ENCODE measurements at places on chromosomes 5 and 9. TPM values are rescaled to one million over a fixed set of nuclear protein-coding genes. Genes with fewer than 3 reads are reported as not detected.

Gene SPINK6
- total RNA-seq, result 0.52 TPM

DNA sequence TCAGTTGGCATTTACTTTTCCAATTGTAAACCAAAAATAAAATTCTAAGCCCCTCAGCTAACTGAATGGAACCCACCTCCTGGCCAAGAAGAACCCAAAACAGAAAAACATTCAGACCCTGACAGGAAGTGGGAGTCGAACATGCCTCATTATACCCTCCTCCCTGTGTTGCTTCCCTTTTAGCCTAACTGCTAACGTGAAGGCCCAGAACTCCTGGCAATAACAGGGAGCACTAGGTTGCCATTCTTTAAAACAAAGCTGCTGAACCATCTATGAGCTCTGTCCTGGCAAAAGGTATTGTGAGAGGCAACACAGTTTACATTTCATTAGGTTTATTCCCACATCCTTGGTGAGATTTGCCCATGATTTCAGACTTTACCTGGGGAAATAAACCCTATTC is 481.4 kb downstream of the CHSY3 start:
- DNase-seq, result no peak

Gene GAS1
- total RNA-seq, result 5.0 TPM

Gene SV2C
- not detected for total RNA-seq

Gene PTGS1
- total RNA-seq, result 1.9 TPM

- no peak for DNase-seq
These were observed 56.6 kb downstream of the PKD2L2 start for GRCh38 chr5:137945825-137946224.

Gene FCN2
- total RNA-seq, result not detected

DNA sequence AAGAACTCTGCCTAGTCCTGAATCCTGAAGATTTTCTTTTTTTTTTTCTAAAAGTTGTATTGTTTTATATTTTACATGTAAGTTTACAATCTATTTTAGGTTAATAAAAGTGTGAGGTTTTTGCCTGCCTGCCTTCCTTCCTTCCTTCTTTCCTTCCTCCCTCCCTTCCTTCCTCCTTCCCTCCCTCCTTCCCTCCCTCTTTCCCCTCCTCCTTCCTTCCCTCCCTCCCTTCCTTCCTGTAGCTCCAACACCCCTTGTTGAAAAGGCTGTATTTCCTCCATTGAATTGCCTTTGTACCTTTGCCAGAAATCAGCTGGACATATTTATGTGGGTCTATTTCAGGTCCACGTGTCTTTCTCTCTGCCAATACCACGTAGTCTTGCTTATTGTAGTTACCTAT is 46.6 kb downstream of the CACNA1B start:
- no peak for DNase-seq

DNA sequence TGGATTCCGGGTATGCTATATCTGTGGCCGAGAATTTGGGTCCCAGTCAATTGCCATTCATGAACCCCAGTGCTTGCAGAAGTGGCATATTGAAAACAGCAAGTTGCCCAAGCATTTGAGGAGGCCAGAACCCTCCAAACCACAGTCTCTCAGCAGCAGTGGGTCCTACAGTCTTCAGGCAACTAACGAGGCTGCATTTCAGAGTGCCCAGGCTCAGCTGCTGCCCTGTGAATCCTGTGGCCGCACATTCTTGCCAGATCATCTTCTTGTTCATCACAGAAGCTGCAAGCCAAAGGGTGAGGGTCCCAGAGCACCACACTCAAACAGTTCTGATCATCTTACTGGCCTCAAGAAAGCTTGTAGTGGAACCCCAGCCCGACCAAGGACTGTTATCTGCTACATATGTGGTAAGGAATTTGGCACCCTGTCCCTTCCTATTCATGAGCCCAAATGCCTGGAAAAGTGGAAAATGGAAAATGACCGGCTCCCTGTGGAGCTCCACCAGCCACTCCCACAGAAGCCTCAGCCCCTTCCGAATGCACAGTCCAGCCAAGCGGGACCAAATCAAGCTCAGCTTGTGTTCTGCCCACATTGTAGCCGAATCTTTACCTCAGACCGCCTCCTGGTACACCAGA is 23.0 kb downstream of the ZNF474 start:
- DNase-seq, result no peak

Gene OR1B1
- total RNA-seq, result not detected

DNA sequence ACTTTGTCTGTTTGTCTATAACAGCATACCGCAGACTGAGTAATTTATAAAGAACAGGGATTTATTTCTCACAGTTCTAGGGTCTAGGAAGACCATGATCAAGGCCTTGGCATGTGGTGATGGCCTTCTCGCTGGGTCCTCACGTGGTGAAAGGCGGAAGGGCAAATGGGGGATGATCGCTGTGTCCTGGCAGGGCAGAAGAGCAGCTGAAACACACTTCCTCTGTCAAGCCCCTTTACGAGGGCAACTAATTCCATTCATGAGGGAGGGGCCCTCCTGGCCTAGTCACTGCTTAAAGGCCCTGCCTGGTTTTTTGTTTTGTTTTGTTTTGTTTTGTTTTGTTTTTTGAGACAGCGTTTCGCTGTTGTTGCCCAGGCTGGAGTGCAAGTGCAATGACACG is 41.9 kb upstream of the UBTD2 start:
- no peak for DNase-seq

DNA sequence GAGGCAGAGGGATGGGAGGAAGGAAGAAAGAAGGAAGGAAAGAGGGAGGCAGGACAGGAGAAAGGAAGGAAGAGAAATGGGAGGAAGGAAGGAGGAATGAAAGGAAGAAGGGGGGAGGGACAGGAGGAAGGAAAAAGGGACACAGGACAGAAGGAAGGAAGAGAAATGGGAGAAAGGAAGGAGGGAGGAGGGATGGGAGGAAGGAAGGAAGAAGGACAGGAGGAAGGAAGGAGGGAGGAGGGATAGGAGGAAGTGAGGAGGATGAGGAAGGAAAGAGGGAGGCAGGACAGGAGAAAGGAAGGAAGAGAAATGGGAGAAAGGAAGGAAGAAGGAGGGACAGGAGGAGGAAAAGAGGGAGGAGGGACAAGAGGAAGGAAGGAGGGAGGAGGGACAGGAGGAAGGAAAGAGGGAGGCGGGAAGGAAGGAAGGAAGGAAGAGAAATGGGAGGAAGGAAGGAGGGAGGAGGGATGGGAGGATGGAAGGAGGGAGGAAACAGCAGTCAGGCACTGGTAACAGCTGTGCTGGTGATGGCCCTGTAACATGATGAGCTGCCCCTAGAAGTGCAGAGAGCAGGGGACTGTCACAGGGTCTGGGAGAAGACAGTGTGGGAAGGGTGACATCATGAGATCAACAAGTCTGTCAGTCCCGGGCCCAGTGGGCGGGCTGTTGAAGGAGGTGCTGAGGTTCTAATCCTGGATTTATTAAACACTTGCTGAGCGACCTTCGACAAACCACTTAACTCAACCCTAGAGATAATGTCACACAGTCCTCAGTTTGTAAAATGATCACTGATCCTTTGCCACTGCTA is 10.7 kb upstream of the IRX1 start:
- no peak for DNase-seq

- DNase-seq, result no peak
These were observed 9.0 kb downstream of the RFX3 start for GRCh38 chr9:3516667-3517330.

DNA sequence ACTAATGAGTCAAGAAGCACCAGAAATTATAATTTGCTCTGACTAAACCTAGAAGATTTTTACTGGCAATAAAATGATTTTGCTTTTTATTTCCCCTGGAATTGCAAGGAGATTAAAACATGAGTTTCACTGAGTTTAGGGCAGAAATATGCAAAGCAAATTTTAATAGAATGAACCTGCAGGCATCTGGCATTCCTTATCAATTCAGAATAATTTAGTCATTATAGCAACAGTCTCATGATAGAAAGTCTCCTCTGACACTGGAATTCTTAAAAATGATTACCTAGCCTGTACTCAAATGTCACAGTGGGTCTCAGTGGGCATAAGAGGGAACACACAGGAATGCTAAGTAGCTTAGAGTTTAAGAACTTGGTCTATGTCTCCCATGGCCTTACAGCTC is 195.9 kb downstream of the TTC39B start:
- DNase-seq, result no peak

Gene SLC6A3
- not detected for total RNA-seq

Gene MRPS30
- total RNA-seq, result 129 TPM

Gene SLC31A2
- 5.2 TPM for total RNA-seq

DNA sequence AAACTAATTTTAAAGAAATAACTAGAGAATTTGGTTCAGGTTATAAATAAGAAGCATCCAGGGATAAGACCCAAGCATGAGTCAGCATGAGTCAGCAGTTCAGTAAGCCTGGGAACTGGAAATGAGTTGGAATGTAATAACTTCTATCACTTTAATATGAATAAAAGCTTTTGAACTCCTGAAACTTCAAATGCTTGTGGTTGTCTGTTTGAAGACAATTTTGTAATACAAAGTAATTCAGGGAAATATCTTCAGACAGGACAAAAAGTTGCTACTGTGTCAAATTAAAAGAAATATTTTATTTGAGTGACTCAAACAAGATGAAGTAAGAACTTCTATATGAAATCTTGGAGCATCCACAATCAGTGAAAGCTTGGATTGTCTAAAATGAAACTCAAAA is 331.2 kb upstream of the DAB2 start:
- peak; percentile 89 for DNase-seq

Gene PDLIM4
- not detected for total RNA-seq

DNA sequence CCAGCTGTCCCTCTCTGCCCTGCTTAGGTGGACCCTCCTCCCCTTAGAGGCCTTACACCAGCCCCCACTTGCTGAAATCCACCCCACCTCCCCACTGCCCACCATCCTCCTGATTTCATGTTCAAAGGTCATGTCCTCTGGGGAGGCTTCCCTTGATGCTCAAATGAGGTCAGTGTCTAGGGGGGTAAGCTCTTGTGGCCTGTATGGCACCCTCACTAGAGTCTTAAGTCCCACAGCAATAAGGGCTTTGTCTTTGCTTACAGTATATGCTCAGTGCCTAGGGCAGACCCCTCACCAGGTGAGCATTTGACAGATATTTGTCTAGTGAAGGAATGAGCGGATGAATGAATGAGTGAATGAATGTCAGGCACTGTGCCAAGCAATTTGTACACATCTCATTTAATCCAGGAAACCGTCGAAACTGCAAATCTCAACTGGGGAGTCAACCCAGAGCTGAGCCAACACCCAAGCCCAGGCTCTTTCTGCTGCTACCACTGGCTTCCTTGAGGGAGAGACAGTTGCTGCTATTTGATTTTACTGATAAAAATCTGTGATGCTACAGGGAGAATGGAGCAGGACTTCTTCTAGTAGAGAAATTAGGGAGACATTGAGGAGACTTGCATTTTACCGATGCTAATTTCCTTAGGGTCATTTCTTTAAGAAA is 101.9 kb downstream of the IQGAP2 start:
- no peak for DNase-seq

Gene PRR7
- 29.8 TPM for total RNA-seq

DNA sequence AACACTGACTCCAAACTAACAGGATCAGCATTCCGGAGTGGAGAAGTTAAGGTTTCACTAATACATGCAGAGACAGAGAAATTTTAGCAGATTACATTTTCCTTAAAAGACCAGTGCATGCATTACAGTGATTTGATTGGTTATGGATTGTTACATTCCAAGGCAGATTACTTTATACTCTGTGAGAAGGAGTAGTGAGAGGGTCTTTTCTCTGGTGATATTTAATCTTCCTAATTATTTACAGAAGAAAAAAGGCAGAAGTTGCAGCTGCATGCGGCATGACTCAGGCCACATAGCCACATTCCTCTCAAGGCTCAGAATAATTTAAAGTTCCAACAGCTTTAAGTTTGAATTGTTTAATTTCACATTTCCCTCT is 53.0 kb upstream of the PDZD2 start:
- DNase-seq, result no peak

Gene VLDLR
- 21.5 TPM for total RNA-seq

- peak; percentile 30 for DNase-seq
These were observed 23.6 kb upstream of the TNFSF8 start for GRCh38 chr9:114953959-114954358.

DNA sequence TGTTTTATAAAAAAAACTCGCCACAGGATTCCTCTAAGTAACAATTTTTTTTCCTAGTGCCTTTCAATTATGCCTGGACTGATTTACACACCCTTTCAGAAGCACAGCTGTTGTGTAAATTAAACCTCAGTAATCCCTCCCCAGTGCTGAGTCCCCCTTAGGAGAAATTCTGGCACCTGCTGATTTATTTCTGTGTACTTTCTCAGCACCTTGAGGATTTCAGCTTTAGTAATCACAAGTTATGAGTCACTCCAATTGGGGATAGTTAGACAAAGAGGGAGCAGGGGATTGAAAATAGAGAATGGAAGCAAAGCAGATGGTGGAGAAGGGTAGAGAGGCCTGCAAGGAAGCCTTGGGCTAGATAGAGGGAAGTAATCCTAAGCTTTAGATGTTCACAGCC is 171.7 kb downstream of the TTLL11 start:
- DNase-seq, result no peak

DNA sequence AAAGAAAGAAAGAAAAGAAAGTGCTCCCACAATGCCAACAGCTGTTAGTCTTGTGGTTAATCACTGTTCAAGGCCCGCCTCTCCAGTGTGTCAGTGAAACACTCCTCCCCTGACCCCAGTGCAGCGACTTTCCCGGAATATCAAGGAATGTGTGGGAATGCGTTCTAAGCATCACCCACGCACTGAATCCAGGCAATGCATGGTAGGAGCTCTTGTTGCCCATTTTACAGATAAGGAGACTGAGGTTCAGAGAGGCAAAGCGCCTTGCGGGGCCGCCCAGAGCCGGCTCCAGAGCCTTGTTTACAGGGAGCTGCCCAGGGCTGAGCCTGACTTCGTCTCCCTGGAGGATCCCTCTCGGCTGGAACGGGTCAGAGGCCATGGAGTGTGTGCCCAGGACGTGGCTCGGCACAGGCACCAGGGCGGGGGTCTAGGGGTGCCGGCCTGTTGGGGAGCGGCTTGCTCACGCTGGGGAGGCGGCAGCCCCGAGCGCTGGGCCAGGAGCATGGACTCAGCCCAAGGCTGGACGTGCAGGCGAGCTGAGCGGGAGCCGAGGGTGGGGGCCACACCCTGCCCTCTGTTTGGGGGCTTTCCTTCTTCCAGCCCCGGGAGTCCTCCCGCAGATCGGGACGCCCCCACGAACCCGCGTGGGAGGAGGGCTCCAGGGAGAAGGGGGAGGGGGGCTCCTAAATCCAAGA is 823 bp downstream of the ST6GALNAC6 start:
- no peak for DNase-seq

GRCh38 chr5:171667341-171668096 is 118.1 kb upstream of the SMIM23 start:
- DNase-seq, result no peak

Gene MARCOL
- total RNA-seq, result 3.8 TPM

DNA sequence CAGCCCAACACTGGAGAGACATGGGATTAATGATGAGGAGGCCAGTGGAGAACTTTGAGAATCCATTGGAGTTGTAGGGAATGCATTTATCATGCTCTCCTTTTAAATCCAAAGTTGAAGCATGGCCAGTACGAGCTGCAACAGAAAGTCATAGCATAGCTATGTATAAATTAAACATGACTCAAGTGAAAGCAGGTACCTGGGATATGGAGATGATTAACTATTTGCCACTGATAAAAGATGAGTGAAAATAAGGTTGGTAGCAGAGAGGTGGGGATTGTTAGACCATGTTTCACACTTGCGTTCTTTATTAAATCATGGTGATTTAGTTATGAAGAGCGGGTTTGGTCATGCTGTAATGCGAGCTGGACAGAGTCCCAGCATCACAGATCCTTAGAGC is 189.6 kb downstream of the ARHGEF28 start:
- DNase-seq, result no peak
